Regular cardiac myocyte (primary cell): ENCODE measurements at places on chromosomes 5 and 9. TPM values are rescaled to one million over a fixed set of nuclear protein-coding genes. Genes with fewer than 3 reads are reported as not detected.

BRD9 gene
- 35.8 and 51.2 TPM in 2 replicates for total RNA-seq

PLAC8L1 gene
- total RNA-seq, result 0.38 TPM in 1 of 2 replicates, not detected in the other

SEPTIN8 gene
- 51.8 and 52.1 TPM in 2 replicates for total RNA-seq

FIBCD1 gene
- total RNA-seq, result 3.3 and 3.4 TPM in 2 replicates

PNPLA7 gene
- total RNA-seq, result 0.19 and 1.4 TPM in 2 replicates

IL5 gene
- 0.28 TPM in 1 of 2 replicates, not detected in the other for total RNA-seq

DMGDH gene
- 0.58 and 3.7 TPM in 2 replicates for total RNA-seq

SCAI gene
- 4.6 and 7.6 TPM in 2 replicates for total RNA-seq

HAPLN1 gene
- total RNA-seq, result 11.1 and 38.9 TPM in 2 replicates

REEP5 gene
- 67.4 and 104 TPM in 2 replicates for total RNA-seq

SH2D3C gene
- 0.19 and 0.85 TPM in 2 replicates for total RNA-seq

RPS14 gene
- 3,397 and 3,748 TPM in 2 replicates for total RNA-seq

SOX30 gene
- under 0.01 TPM in 1 of 2 replicates, not detected in the other for total RNA-seq

SPINK4 gene
- total RNA-seq, result not detected in 2 replicates

TAF1L gene
- not detected in 2 replicates for total RNA-seq

LCN10 gene
- not detected in 2 replicates for total RNA-seq

OSMR gene
- total RNA-seq, result 50.4 and 109 TPM in 2 replicates
